Esophagus squamous epithelium (tissue), 5 donors: ENCODE measurements at places on chromosomes 2 and 18.

- peaks cover 7% of the 10 kb centered on the region for H3K36me3 ChIP-seq
- peak overlapping the region; percentile 15 for H3K27ac ChIP-seq
- H3K27me3 ChIP-seq, result no peaks in the 10 kb centered on the region
Observed at GRCh38 chr18:9380621-9381395, 46.2 kb downstream of the TWSG1 start.

GRCh38 chr2:39893616-39894015 lies 114.6 kb upstream of the THUMPD2 start:
- no peaks in the 10 kb centered on the region for H3K36me3 ChIP-seq
- DNase-seq, result no peak
- no peaks in the 10 kb centered on the region for H3K27me3 ChIP-seq
- no peaks in the 10 kb centered on the region for H3K4me1 ChIP-seq

DNA sequence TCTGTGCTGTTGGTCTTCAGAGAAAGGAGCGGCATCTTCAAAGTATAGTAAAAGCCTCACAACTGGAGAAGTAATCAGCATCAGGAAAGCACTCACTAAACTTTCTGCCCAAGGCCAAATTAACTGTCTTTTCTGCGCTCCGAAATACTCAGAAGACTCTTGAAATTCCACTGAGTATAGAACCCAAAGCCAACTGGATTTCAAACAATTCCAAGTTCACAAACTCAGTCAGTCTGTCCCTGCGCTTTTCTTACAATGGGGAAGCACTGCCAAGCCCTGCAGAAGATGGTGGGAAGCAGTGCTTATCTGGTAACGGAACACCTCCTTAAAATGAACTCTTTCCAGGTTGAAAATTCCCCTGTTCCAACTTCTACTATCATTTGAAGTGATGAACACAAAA lies 193.5 kb downstream of the NCKAP5 start:
- no peak overlapping the region for H3K4me3 ChIP-seq
- H3K36me3 ChIP-seq, result no peaks in the 10 kb centered on the region
- H3K27ac ChIP-seq, result no peak overlapping the region
- H3K27me3 ChIP-seq, result no peaks in the 10 kb centered on the region
- peaks cover 4% of the 10 kb centered on the region for H3K4me1 ChIP-seq
- DNase-seq, result no peak

DNA sequence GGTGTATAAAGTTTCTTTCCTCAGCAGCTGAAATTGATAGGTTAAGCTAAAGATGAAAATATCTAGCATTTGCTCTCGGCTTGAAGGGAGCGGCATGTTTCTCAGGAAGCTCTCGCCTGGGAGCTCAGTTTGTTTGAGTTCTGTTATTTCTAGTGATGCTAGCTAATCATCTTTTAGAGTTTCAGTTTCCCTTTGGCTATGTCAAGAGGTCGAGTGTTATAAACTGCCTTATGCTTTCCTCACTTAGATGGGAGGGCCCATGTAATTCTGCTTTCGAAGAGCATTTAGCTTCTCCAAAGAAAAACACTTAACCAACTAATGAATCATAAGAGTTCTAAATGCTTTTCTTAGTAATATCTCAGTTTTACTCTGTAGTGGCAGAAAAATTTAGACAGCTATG lies 33.6 kb downstream of the PLCL1 start:
- H3K27ac ChIP-seq, result peak overlapping the region; percentile 60
- no peaks in the 10 kb centered on the region for H3K36me3 ChIP-seq
- H3K27me3 ChIP-seq, result no peaks in the 10 kb centered on the region
- H3K4me3 ChIP-seq, result peak overlapping the region; percentile 10
- DNase-seq, result no peak
- no peaks in the 10 kb centered on the region for H3K4me1 ChIP-seq

GRCh38 chr2:165471349-165471950 lies 2.0 kb downstream of the CSRNP3 start:
- no peak overlapping the region for H3K4me3 ChIP-seq
- H3K36me3 ChIP-seq, result no peaks in the 10 kb centered on the region
- no peak overlapping the region for H3K27ac ChIP-seq
- DNase-seq, result no peak

- no peaks in the 10 kb centered on the region for H3K36me3 ChIP-seq
- no peaks in the 10 kb centered on the region for H3K4me1 ChIP-seq
- no peaks in the 10 kb centered on the region for H3K27me3 ChIP-seq
- no peak overlapping the region for H3K4me3 ChIP-seq
Observed at GRCh38 chr2:19021100-19021476, 337.3 kb downstream of the OSR1 start.

- no peak overlapping the region for H3K4me3 ChIP-seq
- DNase-seq, result no peak
- peaks cover 23% of the 10 kb centered on the region for H3K4me1 ChIP-seq
Observed at GRCh38 chr2:157751462-157752058, 122.9 kb upstream of the ACVR1C start.

DNA sequence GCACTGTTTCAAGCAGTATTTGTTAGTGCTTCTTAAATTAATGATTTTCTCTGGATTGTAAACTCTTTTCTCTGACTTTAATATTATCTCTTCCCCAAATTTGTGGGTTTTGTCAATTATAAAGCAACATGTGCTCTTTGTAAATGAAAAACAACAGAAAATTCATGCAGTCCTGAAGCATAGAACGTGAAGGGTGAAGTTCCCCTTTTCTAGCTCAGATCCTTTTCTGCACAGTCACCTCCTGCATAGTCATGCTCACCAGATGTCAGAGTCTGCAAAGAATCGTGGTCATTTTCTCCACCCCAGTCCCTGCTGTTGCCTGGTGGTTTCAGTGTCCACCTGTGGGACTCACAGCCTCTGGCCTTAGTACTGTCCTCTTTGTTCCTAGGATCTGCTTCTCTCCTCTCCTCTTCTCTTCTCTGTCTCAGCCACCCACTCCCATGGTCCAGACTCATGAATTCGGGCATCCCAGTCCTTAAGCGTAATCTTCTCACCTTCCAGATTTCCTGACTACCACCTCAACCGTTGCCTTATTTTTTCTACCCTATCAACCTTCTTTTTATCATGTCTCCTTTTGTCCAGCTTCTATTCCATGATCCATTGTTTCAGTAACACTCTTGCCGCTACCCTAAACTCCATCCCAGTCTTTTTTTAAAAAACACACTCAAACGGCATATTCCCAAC lies 229.1 kb downstream of the RTP5 start:
- H3K4me3 ChIP-seq, result no peak overlapping the region
- H3K27ac ChIP-seq, result no peak overlapping the region
- no peaks in the 10 kb centered on the region for H3K4me1 ChIP-seq
- H3K27me3 ChIP-seq, result no peaks in the 10 kb centered on the region
- H3K36me3 ChIP-seq, result no peaks in the 10 kb centered on the region

GRCh38 chr2:63186331-63186730 lies 135.7 kb downstream of the OTX1 start:
- no peaks in the 10 kb centered on the region for H3K4me1 ChIP-seq
- H3K27ac ChIP-seq, result no peak overlapping the region
- no peaks in the 10 kb centered on the region for H3K36me3 ChIP-seq
- no peak for DNase-seq
- H3K27me3 ChIP-seq, result no peaks in the 10 kb centered on the region

GRCh38 chr2:57549642-57550102 lies 496.9 kb upstream of the VRK2 start:
- no peaks in the 10 kb centered on the region for H3K4me1 ChIP-seq
- H3K36me3 ChIP-seq, result no peaks in the 10 kb centered on the region
- H3K4me3 ChIP-seq, result no peak overlapping the region

- no peak overlapping the region for H3K27ac ChIP-seq
- no peaks in the 10 kb centered on the region for H3K27me3 ChIP-seq
- no peak overlapping the region for H3K4me3 ChIP-seq
- no peaks in the 10 kb centered on the region for H3K4me1 ChIP-seq
- H3K36me3 ChIP-seq, result no peaks in the 10 kb centered on the region
Observed at GRCh38 chr2:143029141-143029540, 100.1 kb upstream of the ARHGAP15 start.

DNA sequence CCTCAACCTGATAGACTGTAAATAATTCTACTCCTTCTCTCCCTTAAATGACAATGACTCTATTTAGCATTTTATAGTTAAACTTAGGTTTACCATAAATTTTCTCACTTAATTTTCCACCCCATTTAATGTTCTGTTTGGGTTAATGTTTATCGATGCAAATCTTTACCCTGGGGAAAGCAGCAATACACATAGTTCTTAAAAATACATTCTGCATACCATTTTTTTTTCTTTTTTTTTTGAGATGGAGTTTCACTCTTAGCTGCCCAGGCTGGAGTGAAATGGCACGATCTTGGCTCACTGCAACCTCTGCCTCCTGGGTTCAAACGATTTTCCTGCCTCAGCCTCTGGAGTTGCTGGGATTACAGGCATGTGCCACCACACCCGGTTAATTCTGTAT lies 14.0 kb downstream of the STAM2 start:
- H3K27ac ChIP-seq, result no peak overlapping the region
- DNase-seq, result no peak
- no peak overlapping the region for H3K4me3 ChIP-seq
- H3K36me3 ChIP-seq, result no peaks in the 10 kb centered on the region
- no peaks in the 10 kb centered on the region for H3K27me3 ChIP-seq

GRCh38 chr2:84613082-84613481 lies 96.8 kb downstream of the DNAH6 start:
- no peak overlapping the region for H3K4me3 ChIP-seq
- no peaks in the 10 kb centered on the region for H3K27me3 ChIP-seq
- DNase-seq, result no peak
- no peaks in the 10 kb centered on the region for H3K4me1 ChIP-seq
- no peak overlapping the region for H3K27ac ChIP-seq

- H3K36me3 ChIP-seq, result no peaks in the 10 kb centered on the region
- no peak for DNase-seq
- H3K27ac ChIP-seq, result no peak overlapping the region
- H3K4me3 ChIP-seq, result no peak overlapping the region
- no peaks in the 10 kb centered on the region for H3K27me3 ChIP-seq
Observed at GRCh38 chr18:67973916-67974315, 457.4 kb upstream of the DSEL start.

DNA sequence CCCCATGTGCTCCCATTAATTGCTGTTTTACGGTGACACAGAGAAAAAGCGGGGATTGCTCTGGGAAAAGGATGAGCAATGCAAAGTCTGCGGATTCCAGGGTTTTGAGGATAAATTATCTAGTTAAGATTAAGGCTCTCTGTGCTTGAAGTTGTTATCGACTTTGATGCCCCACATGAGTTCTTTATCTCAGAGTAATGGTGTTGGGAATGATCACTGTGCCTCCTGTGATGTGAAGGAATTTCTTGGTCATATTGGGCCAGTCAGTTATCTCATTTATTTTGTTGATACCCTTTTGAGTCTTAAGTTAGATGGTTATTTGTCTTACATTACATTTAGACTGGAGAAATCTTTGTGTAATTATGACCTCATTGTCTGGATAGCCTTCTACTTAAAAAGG lies 184.6 kb upstream of the MEX3C start:
- H3K4me1 ChIP-seq, result no peaks in the 10 kb centered on the region
- H3K27ac ChIP-seq, result no peak overlapping the region
- no peaks in the 10 kb centered on the region for H3K27me3 ChIP-seq
- H3K4me3 ChIP-seq, result no peak overlapping the region

GRCh38 chr2:44674473-44675284 lies 266.8 kb upstream of the SIX3 start:
- no peaks in the 10 kb centered on the region for H3K36me3 ChIP-seq
- no peak overlapping the region for H3K4me3 ChIP-seq
- no peak for DNase-seq
- no peaks in the 10 kb centered on the region for H3K4me1 ChIP-seq

DNA sequence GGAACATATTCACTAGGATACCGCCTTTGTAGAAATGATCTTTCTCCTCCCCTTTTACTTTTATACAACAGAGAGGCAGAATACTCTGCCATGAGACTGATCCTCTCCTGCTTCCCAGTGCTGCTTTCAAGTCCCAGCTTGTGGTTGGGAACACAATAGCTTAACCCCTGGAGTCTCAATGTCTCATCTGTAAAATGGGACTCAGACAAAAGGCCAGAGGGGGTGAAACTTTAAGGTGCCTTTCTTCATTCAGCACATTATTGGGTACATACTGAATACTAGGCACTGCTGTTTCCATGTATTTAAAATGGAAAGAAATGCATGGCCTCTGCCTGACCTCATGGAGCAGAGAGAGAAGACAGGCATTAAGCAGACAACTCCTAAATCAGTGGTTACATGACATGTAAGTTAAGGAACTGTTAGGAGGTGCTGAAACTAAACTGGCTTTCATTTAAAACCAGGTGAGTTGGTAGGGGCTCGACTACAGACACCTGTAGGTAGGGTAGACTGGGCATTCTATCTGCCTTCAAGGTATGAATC lies 53.8 kb downstream of the MAP4K4 start:
- H3K4me1 ChIP-seq, result peaks cover 71% of the 10 kb centered on the region
- no peak overlapping the region for H3K27ac ChIP-seq
- H3K4me3 ChIP-seq, result no peak overlapping the region
- H3K27me3 ChIP-seq, result no peaks in the 10 kb centered on the region
- no peak for DNase-seq

GRCh38 chr2:204357286-204357685 lies 188.0 kb upstream of the PARD3B start:
- no peak for DNase-seq
- no peak overlapping the region for H3K4me3 ChIP-seq
- H3K4me1 ChIP-seq, result no peaks in the 10 kb centered on the region
- no peak overlapping the region for H3K27ac ChIP-seq
- no peaks in the 10 kb centered on the region for H3K27me3 ChIP-seq

DNA sequence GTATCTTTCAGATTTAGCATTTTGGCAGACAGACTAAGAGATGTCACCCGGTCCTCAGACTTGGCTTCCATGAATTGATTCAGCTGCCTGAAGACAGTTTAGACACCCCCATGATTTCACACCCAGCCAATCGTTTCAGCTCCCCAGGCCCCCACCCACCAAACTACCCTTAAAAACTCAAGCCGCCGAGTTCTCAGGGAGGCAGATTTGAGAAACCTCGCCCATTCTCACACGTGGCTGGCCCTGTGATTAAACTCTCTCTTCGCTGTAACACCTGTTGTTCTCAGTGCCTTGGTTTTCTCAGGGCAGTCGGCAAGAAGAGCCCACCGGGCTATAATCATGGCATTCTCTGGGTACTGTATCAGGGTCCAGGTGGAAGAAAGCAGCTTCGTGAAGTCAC lies 35.2 kb downstream of the UXS1 start:
- peaks cover 5% of the 10 kb centered on the region for H3K4me1 ChIP-seq
- H3K27ac ChIP-seq, result no peak overlapping the region
- no peak for DNase-seq
- H3K36me3 ChIP-seq, result peaks cover 72% of the 10 kb centered on the region

DNA sequence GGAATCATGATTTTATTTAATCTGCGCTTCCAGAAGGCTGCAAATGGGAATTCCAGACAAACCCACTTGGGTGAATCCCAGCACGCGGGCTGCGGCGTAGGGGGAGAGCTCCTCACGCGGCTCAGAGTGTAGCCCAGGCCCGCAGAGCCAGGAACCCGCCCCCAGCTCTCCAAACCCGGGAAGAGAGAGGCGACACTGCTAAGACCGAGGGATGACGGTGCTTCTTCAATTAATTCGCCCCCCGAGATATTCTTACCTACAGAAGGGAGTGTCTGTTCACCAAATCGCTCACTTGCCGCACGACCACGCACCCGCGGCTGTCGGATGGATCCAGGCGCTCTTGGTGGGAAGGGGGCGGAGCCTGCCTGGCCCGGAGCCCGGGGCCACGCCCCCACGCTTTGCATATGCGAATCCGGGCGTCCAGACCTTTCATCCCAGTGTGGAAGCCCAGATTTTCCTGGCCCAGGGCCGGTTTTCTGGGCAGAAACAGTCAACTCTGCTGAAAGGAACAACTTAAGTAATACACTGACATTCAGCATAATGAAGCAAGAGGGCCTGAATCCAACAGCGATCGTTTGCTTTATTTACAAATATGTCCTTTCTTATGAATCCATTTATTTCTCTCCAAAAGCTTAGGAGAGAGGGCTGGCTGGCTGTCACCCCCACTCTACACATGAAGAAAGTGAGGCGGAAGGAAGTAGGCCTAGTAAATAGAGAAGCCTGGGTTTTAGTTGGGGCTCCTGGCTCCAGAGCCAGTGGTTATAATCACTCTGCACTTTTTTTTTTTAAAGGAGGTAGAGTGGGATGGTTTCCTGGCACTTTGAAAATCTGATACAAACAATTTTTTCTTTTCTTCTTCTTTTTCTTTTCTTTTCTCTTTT lies at the start of gene SLC19A3:
Gene SLC19A3, minus strand, starts transcription at position 342 of the 881 bp plus-strand sequence. CDS start 15,710 bp downstream, outside the sequence.
- H3K36me3 ChIP-seq, result no peaks in the 10 kb centered on the region
- peak within 1 kb of the TSS; percentile 58 for H3K27ac ChIP-seq
- no peak for DNase-seq
- H3K4me3 ChIP-seq, result peak within 1 kb of the TSS; percentile 44
